Stimulated activated CD8-positive, alpha-beta memory T cell treated with anti-CD3 and anti-CD28 coated beads, Interleukin-4, amount 100 ng/mL, for 4 hours (primary cell): ENCODE measurements at places on chromosomes 6 and 20.

- no peak for DNase-seq
These were observed 8.2 kb downstream of the C6orf62 start for GRCh38 chr6:24710519-24711303.

- DNase-seq, result no peak
These were observed 193.1 kb downstream of the DOK5 start for GRCh38 chr20:54668271-54669039.

- DNase-seq, result no peak
These were observed 36.0 kb downstream of the KIAA1755 start for GRCh38 chr20:38224531-38224930.

GRCh38 chr6:119241111-119241465 lies 108.5 kb downstream of the MAN1A1 start:
- no peak for DNase-seq

- no peak for DNase-seq
These were observed 18.5 kb downstream of the SDC4 start for GRCh38 chr20:45329497-45330319.

- no peak for DNase-seq
These were observed 660.4 kb downstream of the CD109 start for GRCh38 chr6:74356391-74356790.

DNA sequence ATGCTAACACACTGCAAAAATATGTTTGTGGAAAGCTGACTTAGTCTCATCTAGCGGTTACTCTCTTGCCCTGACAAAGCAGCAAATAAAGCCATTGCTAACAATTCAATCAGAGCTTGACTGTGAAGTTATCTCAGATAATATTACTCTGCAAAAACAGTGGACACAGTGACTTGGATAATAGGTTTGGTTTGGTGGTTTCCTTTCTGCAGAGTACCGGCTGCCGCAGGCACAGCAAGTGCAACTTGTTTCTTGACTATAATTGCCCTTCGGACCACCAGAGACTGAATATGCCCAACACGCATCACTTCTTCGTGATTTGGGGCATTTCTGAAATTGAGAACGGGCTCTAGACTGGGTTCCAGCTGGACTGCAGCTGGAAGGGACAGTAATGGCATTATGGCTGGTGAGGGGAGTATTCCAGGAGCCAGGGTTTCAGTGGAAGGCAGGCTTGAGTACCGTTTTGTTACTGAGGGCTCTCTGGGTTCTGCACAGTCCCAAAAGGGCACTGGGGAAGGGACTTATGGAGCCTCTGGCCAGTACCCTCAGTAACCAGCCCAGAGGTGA lies 40.0 kb downstream of the DSTN start:
- no peak for DNase-seq

GRCh38 chr20:47768016-47768824 lies 17.1 kb downstream of the SULF2 start:
- no peak for DNase-seq

DNA sequence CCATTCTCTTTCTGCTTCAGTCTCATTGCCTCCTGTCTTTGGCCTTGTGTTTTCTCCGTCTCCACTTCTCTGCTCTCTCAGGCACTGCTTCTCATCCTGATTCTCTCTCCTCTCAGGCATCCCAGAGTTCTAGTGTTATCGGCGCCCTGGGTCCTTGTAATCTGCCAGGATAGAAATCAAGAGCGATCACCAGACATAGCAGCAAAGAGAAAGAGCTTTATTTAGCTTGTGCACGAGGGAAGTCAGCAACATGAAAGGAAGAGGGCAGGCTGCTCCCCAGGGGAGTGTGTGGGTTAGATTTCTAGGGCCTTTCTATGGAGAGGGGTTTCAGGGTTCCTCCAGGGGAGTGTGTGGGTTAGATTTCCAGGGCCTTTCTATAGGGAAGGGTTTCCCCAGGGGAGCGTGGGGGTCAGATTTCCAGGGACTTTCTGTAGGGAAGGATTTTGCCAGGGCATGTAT lies 32.5 kb downstream of the SUN5 start:
- DNase-seq, result no peak

DNA sequence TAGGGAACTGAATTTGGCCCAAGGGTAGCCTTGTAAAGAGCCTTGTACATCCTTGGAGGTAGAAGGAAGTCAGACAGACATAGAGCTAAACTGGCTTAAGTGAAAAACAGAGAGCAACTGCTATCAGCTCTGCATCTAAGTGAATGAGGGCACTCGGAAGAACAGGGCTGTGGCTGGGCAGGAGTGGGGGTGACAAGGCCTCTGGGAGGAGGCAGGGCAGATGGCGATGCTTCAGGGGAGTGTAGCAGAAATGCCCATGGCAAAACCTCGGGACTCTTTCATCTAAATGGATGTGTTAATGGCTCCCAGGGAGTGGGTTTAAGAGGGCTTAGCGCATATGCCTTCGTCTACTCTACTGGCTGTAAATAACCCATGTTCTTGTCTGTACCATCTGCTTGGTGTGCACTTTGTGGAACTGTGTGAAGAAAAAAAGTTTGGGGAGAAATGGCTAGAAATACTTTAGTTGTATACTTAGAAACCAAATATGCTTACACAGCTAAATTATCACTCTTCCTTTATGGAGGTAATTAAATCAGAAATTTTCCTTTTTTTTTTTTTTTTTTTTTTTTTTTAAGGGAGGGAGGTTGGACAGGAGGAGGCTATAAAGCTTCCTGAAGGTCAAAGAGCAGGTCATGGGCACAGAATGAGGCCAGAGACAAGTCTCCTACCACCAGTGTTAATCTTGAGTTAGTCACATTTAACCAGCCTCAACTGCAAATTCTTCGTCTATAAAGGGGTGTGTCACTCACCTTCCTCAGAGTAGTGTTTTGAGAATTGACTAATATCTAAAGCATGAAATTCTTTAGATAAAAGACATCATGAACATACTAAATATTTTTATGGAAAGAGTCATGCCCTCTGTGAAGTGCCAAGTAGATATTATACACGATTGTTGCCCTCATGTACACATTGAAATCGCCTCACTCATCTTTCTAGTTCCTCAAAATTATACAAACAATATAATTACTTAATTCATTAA lies 60.9 kb downstream of the FYN start:
- no peak for DNase-seq

DNA sequence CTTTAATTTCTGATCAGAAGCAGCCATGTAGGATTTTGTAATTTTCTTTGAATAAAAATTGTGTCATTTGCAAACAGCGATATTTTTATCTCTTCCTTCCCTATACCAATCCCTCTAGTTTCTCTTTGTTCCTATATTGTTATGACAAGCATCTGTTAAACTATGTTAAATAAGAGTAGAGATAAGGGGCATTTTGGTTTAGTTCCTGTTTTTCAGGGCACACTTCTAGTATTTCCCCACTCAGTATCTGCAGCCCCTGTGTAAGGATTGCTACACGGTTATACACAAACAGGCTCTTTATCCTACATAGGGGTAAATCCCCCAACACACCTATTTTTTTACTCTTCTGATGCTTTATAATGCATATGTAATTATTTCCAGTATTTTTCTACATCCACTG lies 42.1 kb downstream of the TRERF1 start:
- DNase-seq, result no peak

- DNase-seq, result peak; percentile 5
These were observed 159.8 kb upstream of the GGTLC1 start for GRCh38 chr20:24148372-24148771.

GRCh38 chr6:16979677-16980370 lies 122.0 kb upstream of the STMND1 start:
- DNase-seq, result no peak

DNA sequence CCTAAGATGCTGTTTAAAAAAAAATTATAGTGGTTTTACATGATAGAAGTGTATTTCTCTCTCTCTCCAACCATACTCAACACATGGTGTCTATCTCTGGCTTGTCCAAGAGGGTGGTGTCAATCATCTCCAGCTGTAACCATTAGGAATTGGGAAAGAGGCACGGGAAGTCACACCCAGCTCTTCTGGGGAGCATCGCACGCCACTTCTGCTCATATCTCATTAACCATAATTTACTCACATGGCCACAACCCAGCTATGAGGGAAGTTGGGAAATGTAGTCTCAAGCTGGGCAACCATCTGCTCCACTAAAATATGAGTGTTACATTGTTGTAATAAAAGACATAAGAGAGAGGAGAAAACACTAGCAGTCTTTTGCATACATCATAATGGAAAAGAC lies 30.4 kb upstream of the TSHZ2 start:
- DNase-seq, result no peak

GRCh38 chr6:57075092-57075491 lies 14.9 kb upstream of the ZNF451 start:
- no peak for DNase-seq

GRCh38 chr6:89729818-89730217 lies 89.8 kb downstream of the MDN1 start:
- no peak for DNase-seq

GRCh38 chr6:16338577-16339264 lies 100.3 kb downstream of the GMPR start:
- no peak for DNase-seq

DNA sequence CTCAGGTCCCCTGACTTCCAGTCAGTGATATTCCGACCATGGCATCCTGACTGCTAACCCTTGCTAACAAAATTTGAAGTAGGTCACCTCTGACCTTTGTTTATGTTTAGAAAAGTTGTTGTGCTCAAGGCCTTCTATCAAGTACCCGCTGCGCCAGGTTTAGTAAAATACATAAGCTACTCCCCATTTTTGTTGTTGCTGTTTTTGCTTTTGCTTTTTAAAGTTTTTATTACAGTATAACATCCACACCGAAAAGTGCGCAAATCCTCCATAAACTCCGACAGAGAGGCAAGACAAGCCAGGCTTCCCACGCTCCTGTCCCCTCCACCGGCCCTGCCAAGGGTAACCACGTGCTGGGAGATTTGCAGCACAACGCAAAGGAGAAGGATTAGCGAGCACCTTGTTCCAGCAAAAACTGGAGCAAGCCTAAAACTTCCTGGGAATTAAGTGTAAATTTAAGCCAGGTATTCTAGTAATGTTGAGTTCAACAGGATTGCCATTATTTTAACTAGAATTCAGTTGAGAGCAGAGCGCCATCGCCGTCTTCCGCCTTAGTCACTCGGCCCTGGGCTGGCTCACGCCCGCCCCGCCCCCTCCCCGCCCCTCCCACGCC lies 17.8 kb upstream of the HMGN4 start:
- no peak for DNase-seq

GRCh38 chr20:3233131-3233990 lies 5.6 kb downstream of the SLC4A11 start:
- no peak for DNase-seq

GRCh38 chr6:30849903-30850651 lies 34.2 kb upstream of the DDR1 start:
- DNase-seq, result no peak

- DNase-seq, result no peak
These were observed 92.5 kb upstream of the SUPT3H start for GRCh38 chr6:45470131-45470738.

DNA sequence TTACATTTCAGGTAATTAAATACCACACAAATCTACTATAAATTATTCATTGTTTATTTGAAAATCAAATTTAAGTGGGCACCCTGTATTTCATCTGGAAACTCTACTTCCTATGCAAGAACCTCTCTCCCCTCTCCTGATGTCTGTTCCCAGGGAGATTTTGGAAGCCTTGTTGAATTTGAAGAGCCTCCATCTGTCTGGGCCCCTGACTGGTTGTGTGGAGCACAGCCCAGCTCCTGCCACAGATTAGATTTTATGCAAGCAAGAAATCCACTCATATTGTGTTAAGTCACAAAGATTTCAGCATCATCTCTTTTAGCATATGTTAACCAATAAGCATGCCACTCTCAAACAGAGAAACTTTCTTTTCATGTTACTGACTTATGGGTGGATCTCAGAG lies 451.2 kb downstream of the TFAP2B start:
- DNase-seq, result no peak

DNA sequence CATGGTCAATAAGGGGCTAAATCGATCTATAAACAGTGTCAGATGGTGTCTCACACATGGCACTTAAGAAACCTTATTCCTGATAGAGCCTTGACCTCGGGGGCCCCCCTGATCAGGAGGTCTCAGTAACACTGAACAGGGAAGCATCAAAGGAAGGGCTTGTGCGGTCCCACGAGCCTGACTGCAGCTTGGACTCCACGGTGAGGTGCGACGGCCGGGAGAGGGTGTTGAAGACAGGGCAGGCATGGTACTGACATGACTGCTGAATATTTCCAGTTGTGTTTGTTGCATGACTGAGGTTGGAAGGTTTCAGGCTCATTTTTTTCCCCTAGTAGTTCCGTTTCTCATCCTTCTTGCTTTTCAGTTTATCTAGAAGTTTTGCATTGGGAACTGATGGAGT lies 107.1 kb upstream of the JAG1 start:
- DNase-seq, result no peak

GRCh38 chr20:16671753-16672152 lies 58.1 kb upstream of the SNRPB2 start:
- DNase-seq, result no peak

DNA sequence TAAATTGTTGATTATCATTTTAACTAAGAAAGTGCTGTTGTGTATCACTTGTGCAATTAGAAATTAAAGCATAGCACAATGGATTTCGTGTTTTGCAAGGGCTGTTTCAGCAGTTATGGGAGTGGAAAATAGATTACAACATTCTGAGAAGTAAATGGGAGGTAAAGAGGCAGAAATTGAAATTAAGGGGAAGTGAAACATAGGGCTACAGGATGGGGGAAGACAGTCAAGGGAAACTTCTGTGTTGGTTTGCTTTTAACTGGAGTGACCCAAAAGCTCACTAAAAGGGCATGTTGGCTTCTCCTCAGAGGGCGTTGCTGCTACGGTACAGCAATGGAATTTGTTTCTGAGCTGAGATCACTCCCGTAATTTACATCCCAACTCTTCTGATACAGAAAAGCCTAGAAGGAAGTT lies 147.5 kb downstream of the BCAS1 start:
- DNase-seq, result no peak

GRCh38 chr6:148971031-148971927 lies 224.4 kb downstream of the UST start:
- no peak for DNase-seq

DNA sequence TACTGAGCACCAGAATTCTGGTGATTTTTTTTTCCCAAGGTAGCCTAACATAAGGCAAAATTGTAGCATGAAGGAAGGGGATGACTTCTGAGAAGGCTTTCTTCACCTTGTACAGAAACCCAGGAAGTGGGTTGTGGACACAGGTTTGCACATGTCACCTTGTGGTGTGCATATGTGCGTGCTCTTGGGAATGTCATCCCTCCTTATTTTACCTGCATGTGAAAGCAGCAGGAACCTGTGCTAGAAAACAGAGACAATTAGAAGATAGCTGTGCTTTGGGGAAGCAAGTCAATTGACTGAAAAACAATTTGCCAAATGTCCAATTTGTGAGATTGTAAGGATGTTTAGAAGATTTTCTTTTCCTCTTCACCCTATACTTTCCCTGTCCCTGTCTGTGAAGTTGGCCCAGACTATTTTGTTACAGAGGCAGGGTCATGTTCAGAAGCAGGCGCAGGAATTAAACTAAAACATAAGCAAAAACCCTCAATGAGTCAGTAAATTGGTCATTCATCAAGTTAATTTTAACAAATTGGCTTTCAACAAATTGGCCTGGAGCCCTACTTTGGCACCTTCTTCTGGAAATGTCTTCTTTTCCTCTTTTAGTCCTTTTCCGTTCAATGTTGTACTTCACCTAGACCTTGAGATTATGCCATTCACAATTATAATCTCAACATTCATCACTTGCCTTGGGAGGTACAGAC lies 261.2 kb downstream of the ADGB start:
- DNase-seq, result no peak

- no peak for DNase-seq
These were observed 78.0 kb downstream of the DZANK1 start for GRCh38 chr20:18388860-18389259.
